Stimulated activated CD8-positive, alpha-beta memory T cell treated with anti-CD3 and anti-CD28 coated beads, Interleukin-4, amount 100 ng/mL, for 4 hours (primary cell): ENCODE measurements at places on chromosomes 6 and 20.

DNA sequence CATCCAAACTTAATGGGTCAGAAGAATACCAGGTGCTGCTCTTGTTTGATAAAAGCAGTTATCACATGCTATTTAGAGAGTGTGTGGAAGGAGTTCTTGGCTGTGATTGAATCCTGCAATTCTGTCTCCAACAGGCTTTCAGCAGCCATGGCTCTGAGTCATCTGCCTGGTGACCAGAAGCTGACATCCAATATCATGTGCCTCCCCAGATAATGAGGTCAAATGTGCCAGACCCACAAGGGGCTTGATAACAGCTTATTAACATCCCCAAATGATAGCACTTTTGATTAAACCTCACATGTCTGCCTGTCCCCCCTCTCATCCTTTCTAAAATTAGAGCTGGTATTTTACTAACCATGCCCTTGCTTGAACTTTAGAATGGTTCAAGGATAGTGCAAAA, 175.7 kb upstream of the PLN start:
- DNase-seq, result no peak

DNA sequence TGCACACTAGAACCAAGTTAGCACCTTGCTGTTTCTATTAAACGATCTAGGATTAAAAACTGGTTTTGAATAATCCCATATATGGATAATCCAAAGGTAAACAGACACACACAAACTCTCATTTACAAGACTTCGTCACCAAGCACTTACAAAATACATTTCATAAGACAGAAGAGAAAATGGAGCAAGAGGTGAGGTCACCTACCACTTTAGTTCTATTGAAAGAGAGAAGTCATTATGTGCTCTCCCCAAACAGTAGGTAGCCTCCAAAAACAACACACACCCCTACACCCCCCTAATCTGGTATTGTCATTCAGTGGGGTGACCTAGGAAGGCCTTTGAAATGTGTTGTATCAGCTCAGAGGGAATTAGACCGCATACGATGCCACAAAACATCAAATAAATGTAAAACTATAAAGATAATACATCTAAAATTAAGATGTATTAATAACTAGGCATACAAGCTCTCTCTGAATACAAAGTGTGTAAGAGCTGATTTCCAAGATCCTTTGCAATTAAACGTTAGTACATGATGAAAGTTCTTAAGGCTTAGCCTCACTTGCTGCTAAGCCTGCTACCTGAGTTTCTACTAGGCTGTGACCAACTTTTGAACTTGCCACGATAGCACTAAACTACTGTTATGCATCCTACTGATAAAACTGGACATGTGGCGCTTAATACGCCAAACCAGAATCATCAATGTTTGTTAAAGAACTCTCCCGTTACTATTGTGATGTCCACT, 1.6 kb downstream of the SRPK1 start:
- no peak for DNase-seq

GRCh38 chr20:43925801-43926200, 11.1 kb downstream of the TOX2 start:
- DNase-seq, result no peak

- no peak for DNase-seq
Observed at GRCh38 chr20:44481719-44482416, 6.2 kb downstream of the TTPAL start.

GRCh38 chr6:30754631-30755030, 10.3 kb upstream of the IER3 start:
- DNase-seq, result no peak

GRCh38 chr6:61909486-61909885, 376.5 kb downstream of the KHDRBS2 start:
- DNase-seq, result no peak

DNA sequence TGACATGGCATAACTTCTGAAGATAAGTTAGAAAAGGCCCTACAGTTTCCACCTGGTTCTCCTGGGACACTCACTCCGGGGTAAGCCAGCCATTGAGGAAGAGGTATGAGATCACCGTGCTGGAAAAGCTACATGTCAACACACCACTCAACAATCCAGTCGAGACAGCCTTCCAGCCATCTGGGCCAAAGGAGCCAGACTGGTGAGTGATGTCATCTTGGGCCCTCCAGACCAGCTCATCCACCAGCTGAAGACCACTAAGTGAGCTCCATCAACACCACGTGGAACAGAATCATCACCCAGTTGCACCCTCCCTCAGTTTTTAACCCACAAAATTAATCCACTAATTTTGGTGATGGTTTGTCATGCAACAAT, 32.3 kb upstream of the RSPO4 start:
- DNase-seq, result no peak

DNA sequence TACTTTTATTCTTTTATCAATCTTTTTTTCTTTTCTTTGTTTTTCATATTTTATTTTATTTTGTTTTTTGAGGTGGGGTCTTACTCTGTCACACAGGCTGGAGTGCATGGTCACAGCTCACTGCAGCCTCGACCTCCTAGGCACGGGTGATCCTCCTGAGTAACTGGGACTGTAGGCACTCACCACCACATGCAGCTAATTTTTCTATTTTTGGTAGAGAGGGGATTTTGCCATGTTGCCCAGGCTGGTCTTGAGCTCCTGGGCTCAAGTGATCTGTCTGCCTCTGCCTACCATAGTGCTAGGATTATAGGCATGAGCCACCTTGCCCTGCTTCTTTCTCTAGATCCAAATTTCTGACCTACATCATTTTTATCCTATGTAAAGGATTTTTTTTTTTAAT, 153.2 kb downstream of the CDKAL1 start:
- no peak for DNase-seq

DNA sequence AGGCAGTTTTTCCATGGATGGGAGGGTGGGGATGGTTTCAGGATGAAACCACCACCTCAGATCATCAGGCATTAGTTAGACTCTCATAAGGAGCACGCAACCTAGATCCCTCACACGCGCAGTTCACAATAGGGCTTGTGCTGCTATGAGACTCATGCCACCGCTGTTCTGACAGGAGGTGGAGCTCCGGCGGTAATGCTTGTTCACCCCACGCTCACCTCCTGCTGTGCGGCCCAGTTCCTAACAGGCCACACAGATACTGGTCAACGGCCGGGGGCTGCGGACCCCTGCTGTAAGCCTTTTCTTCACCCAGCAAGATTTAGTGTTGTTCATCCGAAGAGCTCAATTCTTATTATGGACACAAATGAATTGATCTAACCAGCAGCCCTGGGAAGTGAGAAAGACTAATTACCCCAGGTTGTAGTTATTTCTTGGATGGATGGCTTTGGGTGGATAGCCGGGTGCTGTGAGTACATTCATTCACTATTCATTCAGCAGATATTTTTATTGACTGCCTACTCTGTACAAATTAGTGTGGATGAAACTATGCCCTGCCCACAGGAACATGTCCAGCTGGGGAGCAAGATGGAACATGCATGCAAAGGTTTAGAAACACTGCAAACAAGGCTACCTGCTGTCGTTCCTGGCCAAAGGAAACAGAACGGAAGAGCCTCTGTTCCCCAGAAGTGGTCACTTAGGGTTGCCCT, 57.2 kb downstream of the RIOK1 start:
- DNase-seq, result no peak

- DNase-seq, result no peak
Observed at GRCh38 chr20:50223039-50224005, 32.7 kb downstream of the CEBPB start.

GRCh38 chr6:112802144-112802543, 455.0 kb downstream of the RFPL4B start:
- no peak for DNase-seq

GRCh38 chr20:7702141-7702540, 238.1 kb downstream of the HAO1 start:
- no peak for DNase-seq

DNA sequence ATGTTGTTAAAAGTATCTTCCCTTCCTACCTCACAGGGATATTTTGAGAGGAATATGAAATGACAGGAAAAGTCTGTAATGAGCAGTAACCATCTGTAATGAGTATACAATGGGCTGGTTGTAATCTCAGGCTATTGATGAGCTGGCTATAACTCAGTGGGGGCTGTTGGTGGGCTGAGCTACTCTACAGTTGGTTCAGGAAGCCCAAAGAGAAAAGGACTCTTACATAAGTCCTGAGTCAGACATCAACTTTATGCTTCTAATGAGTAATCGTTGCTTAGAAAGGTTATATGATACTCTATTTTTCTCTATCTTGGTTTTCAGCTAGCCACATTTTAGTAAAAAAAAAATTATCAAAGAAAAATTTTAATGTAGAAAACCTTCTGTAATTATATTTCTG, 26.4 kb downstream of the ZNF391 start:
- DNase-seq, result no peak

DNA sequence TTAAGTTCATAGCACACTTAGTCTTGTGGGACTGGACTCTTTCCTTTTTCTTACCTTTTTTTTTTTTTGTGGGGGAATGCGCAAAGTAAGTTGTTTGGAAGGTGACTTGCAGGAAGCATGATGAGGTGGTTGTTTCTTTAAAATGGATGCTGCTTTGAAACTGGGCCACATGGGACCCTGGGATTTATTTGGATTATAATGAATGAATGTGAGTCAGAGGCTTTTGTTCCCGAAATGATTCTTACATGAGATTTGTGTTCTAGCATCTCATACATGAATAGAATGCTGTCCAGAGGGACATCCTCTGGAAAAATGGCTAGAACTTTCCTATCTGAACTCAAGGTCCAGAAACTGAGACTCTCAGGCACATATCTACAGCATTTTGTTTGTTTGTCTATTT, 236.6 kb upstream of the RNF24 start:
- DNase-seq, result no peak

GRCh38 chr6:42313941-42314570, 96.4 kb upstream of the MRPS10 start:
- no peak for DNase-seq

DNA sequence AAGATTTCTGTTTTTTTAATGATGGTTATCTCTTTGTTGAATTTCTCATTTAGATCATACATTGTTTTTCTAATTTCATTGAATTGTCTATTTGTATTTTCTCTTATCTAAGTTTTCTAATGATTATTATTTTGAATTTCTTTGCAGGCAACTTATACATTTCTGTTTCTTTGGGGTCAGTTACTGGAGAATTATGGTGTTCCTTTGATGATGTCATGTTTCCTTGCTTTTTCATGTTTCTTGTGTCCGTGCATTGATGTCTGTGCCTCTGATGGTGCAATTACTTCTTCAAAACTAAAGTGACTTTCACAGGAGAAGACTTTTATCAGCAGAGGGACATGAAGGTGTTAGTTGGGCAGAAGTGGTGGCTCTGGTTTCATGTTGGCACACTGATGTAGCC, 270.7 kb upstream of the MOCS1 start:
- DNase-seq, result no peak

- no peak for DNase-seq
Observed at GRCh38 chr6:27830212-27830599, 82.0 kb downstream of the OR2B2 start.

- DNase-seq, result no peak
Observed at GRCh38 chr6:149028767-149029405, 282.1 kb downstream of the UST start.

GRCh38 chr6:92922216-92922806, 497.0 kb downstream of the EPHA7 start:
- no peak for DNase-seq

GRCh38 chr6:72286911-72287311, 335.0 kb upstream of the KCNQ5 start:
- DNase-seq, result no peak

DNA sequence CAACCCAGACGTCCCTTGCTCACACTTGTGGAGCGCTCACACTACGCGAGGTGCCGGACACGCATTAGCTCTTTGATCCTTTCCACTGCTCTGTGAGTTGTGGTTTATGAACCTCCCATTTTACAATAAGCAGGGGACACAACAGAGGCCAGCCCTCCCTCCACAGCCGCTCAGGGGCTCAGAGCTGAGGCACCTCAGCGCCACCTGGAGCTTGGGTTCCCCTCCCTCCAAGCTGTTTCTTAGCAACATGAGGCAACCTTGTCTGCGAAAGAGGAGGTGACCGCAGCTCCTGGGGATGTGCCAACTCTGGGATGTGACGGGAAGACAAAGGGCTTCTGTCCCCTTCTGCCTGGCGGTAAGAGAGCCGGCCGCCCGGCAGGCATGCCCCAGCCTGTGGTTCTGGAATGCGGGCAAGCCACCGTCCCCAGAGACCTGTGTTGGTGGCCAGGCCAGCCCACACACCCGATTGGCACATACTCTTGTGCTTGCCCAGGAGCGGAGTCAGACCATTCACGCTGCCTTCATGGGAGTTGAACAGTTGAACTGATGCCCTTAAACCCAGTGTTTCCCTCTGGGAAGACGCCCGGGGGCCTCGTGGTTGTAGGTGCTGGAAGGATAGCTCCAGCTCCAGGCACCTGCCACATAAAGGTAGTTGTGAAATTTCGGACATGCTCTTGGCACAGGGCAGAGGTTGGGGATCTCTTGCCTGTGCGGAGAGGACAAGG, 44.5 kb downstream of the RBM38 start:
- DNase-seq, result no peak

GRCh38 chr6:168158213-168158979, 79.4 kb upstream of the FRMD1 start:
- DNase-seq, result no peak

GRCh38 chr20:21156266-21156665, 30.4 kb downstream of the KIZ start:
- no peak for DNase-seq

DNA sequence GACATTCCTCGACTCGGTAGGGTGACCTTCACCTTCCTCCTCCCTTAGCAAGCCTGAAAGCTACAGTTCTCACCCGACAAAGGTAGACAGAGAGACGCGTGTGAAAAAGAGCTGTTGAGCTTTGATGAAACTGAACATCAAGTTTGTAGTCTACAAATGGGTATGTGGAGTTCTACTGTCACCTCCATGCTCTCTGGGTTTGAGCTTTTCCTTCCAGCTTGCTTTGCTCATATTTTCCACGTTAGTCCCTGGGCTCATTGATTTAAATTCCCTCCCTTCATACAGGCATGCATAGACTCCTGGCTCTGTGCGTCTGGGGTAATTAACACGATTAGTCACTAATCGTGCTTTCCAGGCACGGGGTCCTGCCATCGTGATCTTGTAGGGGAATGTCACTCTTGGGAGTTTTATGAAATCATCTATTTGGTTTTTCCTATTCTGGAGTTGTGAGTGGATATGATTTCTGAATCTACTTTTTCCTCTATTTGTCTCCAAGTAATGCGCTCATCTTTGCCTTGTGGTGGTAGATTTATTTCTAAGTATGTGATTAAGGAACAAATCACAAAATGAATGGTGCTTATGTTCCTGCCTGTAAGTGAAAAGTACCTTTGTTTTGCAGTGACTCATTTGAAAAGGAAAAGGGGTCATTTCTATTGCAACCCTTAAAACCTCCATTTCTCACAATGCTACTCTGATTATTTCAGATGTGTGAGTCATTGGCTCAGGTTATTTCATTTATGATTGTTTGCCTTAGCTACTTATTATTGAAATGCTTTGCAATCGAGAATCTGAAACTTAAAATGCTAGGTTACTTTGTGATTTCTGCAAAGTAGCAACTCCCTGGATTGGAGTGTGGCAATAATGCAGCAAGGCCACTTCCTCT, 154.6 kb downstream of the ZDHHC14 start:
- DNase-seq, result no peak

- DNase-seq, result no peak
Observed at GRCh38 chr6:30795549-30796293, 51.4 kb upstream of the IER3 start.
